ENCODE measurements at places on chromosomes 5 and 9.

GRCh38 chr5:1404062-1404461 is 41.2 kb downstream of the SLC6A3 start:
- H3K4me3 ChIP-seq: no peak overlapping the region
- no peak overlapping the region for H3K27ac ChIP-seq
- DNase-seq: no peak
- no peaks in the 10 kb centered on the region for H3K4me1 ChIP-seq
- H3K27me3 ChIP-seq: no peaks in the 10 kb centered on the region

DNA sequence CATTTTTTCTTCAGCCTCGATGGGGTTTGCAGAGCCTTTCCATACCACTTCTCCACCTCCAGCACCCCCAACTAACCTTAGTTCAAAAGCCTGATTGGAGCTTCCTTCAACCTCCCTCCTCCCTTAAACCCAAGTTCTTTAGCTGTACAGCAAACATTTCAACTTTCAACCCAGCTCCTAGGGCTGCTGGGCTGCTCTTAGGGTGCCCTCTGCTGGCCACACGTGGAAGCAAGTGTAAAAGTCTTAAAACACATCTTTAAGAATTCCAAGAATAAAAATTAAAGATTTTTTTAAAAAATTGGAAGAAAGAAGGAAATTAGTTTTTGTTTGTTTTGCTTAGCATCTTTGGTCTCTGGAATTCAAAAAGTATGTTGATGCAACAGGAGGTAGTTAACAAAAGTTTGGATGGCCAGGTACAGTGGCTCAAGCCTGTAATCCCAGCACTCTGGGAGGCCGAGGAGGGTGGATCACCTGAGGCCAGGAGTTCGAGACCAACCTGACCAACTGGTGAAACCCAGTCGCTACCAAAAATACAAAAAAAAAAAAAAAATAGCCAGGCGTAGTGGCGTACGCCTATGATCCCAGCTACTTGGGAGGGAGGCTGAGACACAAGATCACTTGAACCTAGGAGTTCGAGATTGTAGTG is 15.5 kb upstream of the HSD17B3 start:
- H3K4me3 ChIP-seq: no peak overlapping the region
- DNase-seq: no peak
- H3K36me3 ChIP-seq: no peaks in the 10 kb centered on the region
- no peaks in the 10 kb centered on the region for H3K27me3 ChIP-seq

DNA sequence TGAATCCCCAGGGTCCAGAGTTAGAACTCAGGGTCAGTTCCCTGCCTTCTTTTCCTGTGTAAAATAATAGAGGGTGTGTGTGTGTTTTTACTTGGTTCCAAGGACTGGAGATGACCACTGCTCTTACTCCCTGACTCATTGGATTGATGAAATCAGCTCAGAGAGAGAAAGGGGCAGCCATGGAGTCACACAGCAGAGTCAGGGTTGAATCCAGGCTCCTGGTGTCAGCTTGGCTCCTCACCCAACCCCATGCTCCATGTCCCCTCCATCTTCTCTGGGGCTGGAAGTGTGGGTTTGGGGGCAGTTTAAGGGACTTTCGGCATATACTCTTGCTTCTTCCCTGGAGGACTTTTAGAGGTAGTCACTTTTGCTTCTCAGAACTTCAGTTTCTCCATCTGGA is 21.6 kb downstream of the DAB2IP start:
- H3K4me3 ChIP-seq: no peak overlapping the region
- no peak overlapping the region for H3K27ac ChIP-seq
- no peaks in the 10 kb centered on the region for H3K36me3 ChIP-seq
- no peak for DNase-seq

DNA sequence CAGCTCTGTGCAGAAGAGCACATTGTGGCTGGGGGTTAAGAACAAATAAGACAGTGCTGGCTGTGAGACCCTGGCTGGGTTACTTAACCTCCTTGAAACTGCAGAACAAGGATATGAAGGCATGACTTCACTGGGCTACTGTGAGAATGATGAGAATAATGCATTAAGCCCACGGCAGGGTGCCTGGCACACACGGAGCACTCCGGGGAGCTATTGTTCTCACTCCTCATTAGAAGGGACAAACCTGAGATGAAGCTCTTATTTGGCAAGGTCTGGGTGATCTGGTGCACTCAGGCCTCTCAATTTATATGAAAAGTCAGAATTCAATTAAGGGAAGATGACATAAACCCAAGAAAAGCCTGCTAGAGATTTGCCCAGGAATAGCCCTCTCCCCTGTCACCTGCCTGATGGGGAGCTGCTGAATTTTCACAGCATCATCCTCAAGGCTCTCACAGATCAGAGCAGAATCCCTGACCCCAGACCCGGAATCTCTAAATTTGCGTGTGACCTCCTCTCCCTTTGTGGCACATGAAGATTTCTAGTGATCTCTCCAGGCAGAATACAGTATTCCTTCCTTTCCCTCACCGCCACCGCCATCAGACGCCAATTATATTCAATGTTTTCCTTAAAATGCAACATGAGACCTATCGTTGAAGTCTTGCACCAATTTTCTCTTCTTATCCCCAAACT is 102.1 kb downstream of the COL23A1 start:
- no peak overlapping the region for H3K4me3 ChIP-seq
- DNase-seq: no peak
- H3K36me3 ChIP-seq: no peaks in the 10 kb centered on the region
- no peak overlapping the region for H3K27ac ChIP-seq
- H3K27me3 ChIP-seq: no peaks in the 10 kb centered on the region

- no peak for DNase-seq
- H3K27ac ChIP-seq: no peak overlapping the region
- no peak overlapping the region for H3K4me3 ChIP-seq
- H3K4me1 ChIP-seq: no peaks in the 10 kb centered on the region
- H3K27me3 ChIP-seq: no peaks in the 10 kb centered on the region
These were observed 45.8 kb downstream of the THOC3 start for GRCh38 chr5:175922192-175922885.
